ENCODE measurements at places on chromosomes 6 and 20.

- no peak for DNase-seq
Measured at GRCh38 chr6:85747093-85747492, 104.4 kb upstream of the SYNCRIP start.

GRCh38 chr6:17015551-17016381 is 86.1 kb upstream of the STMND1 start:
- DNase-seq = no peak

GRCh38 chr6:6729971-6730370 is 141.5 kb downstream of the LY86 start:
- DNase-seq = no peak

DNA sequence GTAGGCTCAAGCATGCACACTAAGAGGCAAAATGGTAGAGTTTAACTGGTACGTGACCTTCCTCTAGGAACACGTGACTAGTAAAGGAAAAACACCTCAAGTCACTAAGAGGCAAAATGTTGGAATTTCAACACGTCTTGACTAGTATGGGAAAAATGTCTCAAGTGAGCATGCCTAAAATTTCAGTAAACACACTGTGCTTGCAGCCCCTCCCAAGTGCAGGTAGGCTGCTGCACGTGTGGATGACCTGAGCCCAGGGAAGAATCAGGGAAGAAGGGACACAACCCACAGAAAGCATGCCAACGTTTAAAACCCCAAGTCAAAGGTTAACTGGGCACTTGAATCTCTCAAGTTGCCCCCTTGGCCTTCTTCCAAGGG is 162.2 kb downstream of the TENT5A start:
- no peak for DNase-seq

- no peak for DNase-seq
Measured at GRCh38 chr20:8145246-8146168, 13.4 kb downstream of the PLCB1 start.

DNA sequence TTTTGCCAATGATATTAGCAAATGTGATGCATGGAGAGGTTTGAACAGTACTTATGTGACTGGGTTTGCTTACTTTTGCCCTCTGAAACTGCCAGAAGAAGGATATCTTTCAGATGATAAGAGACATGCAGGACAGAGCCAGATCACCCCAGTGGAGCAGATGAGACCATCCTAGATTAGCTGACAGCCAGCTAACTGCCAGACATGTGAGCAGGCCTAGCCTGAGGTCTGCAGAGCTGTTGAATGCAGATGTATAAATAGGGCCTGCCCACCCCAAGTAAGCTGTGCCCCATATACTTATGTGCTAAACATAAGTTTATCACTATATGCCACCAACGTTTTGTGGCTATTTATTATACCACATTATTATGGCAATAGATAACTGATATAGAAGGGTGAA is 5.9 kb downstream of the ZSCAN31 start:
- no peak for DNase-seq

DNA sequence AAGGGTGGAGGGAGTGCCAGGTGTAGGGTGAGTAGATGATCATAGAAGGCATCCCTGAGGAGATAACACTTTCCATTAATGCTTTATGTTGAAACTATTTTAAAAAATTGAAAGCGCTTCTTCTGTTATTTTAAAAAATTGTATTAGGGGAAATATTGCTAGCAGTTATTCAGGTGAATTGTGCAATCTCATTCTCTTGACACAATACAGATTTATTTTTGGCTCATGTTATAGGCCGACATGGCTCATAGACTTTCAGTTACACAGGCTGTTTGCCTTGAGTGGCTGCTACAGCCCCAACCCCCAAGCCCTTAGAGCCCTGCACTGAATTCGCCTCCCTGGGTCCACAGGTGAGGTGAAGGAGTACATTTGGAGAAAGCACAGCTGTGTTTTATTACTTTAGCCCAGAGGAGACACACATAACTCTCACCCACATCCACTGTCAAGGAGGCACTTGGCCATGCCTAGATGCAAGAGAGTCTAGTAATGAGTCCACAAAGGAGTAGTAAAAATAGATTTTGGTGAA is 228.2 kb downstream of the RFPL4B start:
- DNase-seq = no peak

DNA sequence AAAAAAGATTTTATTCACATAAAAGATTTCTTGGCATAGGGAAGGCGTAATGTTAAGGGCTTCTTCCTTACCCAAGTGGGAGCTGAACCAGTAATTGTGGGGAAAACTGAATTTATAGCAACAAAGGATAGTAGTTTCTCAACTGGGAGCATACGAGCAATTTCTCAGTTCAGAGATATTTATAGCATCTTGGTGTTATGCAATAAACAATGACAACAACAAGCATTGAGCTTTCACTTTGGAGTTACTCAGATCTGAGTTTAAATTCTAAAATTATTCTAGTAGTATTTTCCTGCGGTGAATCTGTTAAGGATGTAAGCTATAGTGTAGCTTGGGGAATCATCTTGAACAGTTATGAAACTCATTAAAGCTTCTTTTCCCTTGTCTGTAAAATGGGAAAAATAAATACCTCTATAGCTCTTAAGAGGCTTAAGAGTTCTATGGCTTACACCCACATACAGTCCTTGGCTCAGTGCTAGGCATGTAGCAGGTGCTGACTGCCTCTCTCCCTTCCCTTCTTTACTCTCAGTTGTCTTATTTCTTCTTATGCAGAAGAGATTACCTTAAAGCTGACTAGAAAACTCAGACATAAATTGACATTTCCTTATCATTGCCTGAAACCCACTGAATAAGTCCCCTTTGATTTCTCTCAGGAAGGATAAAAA is 58.8 kb downstream of the SAMD5 start:
- DNase-seq = no peak

DNA sequence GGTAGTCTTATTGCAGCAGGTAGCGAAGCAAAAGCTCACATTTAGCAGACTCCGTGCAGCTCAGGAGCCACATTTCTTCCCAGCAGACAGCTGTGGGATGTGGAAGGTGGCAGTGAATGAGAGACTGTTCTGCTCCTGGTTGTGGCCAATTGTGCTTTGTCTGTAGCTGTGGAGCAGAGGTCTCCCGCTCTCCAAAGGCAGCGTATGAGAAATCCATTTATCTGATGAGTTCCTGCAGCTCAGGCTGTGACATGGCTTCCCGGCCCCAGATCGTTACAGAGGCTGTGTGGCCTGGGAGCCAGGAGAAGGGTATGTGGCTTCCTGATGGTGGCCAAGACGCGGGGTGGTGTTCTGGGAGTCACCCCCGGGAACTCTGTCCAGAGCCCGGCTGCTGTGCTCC is 64.5 kb upstream of the KIF16B start:
- no peak for DNase-seq

- DNase-seq = no peak
Measured at GRCh38 chr20:39588148-39588757, 626.1 kb downstream of the DHX35 start.

GRCh38 chr6:18265787-18266522 is 1.6 kb upstream of the DEK start:
- no peak for DNase-seq

DNA sequence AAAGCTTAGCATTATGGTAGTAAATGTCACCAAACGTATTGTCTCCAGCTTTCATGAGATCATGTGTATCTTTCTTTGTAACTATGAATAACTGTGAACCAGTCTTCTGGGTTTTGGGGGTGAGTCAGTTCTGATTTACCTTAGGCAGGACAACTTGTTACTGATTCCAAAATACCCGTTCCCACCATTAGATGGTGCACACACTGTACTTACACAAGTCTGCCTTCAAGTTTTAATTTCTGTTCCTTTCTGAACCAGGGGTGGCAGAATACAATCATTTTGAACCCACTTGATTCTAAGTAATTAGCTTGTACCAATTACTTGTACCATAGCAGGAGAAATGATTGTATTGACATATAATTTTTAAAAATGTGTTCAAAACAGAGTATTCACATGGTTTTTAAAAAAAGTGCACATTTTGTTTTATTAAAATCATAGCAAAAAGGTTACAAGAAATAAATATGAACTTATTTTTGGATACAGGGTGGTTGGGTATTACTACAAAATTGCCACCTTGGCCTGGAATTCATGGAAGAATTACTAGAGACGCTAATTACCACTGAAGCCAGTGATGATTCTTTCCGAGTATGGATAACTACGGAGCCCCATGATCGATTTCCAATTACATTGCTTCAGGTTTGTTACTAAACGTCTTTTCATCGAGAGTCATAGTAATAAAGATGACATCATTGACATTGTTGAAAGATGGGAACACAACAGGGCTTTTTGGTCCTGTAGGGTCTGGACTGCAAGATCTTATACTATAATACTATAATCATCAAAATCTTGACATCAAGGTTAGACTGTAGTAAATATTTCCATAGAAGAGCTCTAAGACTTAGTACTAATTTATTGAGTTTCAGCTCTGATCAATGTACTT is 75.2 kb upstream of the GLP1R start:
- DNase-seq = no peak

- DNase-seq = no peak
Measured at GRCh38 chr6:50381099-50381415, 331.3 kb upstream of the DEFB112 start.

DNA sequence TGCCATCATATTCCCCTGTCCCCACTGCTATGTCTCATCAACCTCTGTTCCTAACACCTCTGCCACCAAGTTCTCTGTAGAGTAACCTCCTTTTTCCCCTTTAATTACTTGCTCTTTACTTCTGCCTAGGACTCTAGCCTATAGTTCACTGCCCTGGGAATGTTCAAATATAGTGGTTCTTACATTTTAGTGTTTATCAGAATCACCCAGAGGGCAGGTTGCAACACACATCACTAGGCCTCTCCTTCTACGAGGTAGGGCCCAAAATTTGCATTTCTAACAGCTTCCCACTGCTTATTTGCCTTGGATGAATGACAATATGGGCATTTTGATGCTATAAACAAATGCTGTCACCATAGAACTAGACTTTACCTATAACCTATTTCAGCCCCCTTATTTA is 23.1 kb upstream of the C6orf141 start:
- no peak for DNase-seq

- DNase-seq = no peak
Measured at GRCh38 chr6:76881414-76881813, 581.9 kb downstream of the HTR1B start.

GRCh38 chr6:101117393-101118135 is 236.4 kb upstream of the ASCC3 start:
- DNase-seq = no peak

GRCh38 chr20:22407237-22408193 is 176.9 kb downstream of the FOXA2 start:
- DNase-seq = no peak

DNA sequence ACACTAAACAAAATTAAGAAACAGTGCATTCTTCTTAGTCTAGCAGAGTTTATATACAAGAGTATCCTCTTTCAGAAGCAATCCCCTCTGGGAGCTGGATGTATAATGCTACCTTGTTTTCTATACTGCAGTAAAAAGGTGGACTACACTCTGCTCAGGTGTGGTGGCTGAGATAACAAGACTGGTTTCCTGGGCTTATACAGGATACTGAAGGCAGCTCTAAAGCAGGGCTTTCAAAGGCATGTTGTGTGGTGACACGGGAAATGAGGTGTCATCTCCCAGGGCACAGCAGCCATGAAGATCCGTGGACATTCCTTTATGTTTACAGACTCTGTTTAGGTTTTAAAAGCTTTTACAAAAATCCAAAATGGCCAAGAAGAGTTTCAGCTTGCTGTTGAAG is 136.7 kb downstream of the MAP3K4 start:
- DNase-seq = no peak

DNA sequence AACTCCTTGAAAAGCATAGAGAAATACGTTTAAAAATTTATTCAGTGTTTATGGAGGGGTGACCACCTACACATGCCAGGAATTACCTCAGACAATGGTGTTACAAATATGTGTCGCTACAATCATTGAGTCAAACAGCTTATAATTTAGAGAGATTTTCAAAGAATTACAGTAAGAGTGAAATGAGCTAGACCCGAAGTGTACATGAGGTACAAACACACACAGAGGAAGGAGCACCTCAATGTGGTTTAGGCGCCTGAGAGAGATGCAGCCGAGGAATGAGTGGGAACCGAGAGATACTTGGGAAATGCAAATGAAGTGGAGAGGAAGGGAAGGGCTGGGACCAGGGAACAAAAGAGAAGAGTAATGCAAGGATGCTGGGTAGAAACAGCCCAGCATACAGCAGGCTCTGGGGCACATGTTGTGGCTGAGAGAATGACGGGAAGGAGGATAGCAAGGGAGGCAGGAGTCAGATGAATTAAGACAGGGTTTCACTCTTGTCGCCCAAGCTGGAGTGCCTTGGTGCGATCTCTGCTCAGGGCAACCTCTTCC is 15.5 kb downstream of the EEF1E1 start:
- no peak for DNase-seq

DNA sequence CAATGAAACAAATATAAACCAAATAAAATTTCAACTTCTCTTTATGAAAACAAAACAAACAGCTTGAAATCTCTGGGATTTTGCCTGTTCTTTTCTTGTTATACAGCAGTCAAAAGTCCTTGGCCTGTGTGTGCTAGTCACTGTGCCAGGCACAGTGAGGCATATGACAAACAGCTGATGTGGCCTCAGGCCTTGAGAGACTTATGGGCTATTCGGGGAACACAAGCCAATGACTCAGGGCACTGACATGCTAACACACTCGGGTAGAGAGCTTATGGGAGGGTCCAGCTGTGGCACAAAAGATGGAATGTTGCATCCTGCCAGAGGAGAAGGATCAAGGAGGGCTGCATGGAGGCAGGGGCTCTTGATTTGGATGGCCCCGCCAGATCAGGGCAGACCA is 95.4 kb upstream of the NKX2-2 start:
- DNase-seq = peak; percentile 35

DNA sequence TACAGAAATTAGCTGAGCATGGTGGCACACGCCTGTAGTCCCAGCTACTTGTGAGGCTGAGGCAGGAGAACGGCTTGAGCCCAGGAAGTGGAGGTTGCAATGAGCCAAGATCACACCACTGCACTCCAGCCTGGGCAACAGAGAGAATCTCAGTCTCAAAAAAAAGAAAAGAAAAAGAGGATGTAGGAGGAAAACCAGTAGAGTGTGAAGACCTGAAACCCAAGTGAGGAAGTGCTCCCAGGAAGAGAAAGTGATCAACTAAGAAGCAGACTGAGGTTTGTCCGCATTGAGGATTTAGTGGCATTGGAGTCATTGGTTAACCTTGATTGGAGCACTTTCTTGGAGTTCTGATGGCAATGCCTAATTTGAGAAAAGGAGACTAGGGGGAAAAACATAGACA is 20.6 kb upstream of the TASP1 start:
- DNase-seq = no peak

GRCh38 chr20:15032352-15032622 is 694.9 kb upstream of the FLRT3 start:
- DNase-seq = no peak

DNA sequence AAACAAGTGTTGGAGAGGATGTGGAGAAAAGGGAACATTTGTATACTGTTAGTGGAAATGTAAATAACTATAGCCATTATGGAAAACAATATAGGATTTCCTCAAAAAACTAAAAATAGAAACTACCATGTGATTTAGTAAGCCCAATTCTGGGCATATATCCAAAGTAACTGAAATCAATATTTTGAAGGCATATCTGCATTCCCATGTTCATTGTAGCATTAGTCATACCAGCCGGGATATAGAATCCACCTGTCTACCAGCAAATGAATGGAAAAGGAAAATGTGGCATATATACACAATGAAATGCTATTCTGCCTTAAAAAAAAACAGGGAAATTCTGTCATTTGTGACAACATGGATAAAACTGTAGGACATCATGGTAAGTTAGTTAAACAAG is 15.3 kb upstream of the C6orf58 start:
- DNase-seq = no peak

GRCh38 chr6:43871284-43871683 is 101.3 kb downstream of the VEGFA start:
- no peak for DNase-seq

- no peak for DNase-seq
Measured at GRCh38 chr20:58553841-58554240, 38.6 kb upstream of the APCDD1L start.

GRCh38 chr20:44540834-44541233 is 19.0 kb upstream of the SERINC3 start:
- DNase-seq = no peak
